ENCODE measurements at places on chromosomes 16 and 17.

DNA sequence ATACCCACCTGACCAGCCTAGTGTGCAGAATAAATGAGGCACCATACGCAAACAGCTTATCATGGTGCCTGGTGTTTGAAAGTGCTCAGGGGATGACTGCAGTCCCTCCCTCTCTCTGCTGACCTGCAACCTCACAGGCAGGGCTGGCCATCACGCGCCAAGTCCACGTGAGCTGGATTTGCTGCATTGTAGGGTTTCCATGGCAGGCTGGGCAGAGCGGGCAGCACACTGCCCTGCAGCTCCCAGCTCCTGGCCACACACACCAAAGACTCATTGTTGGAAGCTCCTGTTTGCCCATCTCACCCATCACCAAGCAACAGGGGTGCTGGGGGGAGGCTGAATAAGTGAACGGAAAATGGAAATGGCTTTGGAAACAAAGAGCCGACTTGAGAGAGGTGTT is 81.8 kb downstream of the IRX3 start:
- peak; percentile 31 for DNase-seq

DNA sequence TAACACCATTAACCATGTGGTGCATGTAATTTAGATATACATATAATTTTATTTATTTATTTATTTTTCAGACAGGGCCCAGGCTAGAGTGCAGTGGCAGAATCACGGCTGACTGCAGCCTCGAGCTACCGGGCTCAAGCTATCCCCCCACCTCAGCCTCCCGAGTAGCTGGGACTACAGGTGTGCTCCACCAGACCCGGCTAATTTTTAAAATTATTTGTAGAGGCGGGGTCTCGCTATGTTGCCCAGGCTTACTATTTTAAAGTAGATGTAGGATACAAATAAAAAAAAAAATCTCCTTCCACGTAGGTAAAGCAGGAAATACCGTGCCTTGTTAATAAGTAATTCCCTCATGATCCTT is 446 bp upstream of the COQ7 start:
- no peak for DNase-seq

- peak; percentile 16 for DNase-seq
Observed at GRCh38 chr17:73401911-73402310, 90.1 kb upstream of the CDC42EP4 start.

DNA sequence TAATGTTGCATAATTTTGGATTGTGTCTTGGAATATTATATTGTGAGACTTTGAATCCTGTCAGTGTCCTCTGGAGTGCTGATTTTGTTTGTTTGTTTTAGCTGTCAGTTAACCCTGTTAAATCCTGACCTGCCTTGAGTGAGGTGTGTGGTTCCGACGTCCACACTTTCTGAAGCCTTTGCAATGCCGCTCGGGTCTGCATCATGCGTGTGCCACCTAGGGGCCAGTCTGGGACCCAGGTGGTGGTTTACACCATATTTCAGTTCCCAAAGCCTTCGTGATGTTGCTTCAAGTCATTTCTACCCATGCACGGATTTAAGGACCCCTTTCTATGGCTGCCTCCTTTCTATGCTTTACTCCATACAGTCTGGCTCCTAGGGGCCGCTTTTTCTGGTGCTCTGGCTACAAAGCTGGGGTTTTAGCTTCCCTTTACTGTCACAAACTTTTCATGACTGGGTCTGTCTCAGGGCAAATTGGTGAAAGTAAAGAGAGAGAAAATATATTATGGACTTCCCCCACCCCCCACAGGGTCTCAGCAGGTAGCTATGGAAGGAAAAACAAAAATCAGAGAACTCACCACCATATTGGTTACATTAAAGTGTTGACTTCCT is 11.4 kb upstream of the OR4D1 start:
- DNase-seq = no peak

DNA sequence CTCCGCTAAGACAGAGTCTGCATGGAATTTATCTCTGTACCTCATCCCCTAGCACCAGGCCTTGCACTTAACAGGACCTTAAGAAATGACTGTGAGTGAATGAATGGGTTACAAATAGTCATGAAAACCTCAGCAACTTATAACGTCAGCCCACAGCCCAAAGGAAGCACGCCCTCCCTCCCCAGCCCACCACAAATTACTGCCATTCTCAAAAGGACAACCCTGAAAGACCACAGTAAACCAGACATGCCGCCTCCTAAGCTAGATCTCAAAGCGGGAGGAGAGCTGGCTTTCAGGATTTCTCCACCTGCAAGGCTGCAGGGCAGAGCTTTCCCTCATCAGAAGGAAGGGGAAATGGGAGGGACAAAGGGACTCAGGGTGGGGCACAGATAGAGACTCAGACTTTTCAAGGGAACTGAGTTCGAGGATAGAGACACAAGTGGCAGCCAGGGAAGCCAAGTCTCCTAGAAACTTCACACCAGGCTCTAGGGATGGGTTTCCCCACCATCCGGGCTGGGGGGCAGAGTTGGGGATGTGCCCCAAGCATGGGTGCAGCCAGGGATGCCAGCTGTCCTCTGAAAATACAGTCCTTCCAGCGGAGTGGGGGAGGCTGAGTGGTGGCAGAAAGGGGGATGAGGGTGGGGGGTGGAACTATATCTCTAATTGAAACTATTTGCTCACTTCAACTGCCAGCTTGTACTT is 56.7 kb downstream of the PLXDC1 start:
- no peak for DNase-seq

DNA sequence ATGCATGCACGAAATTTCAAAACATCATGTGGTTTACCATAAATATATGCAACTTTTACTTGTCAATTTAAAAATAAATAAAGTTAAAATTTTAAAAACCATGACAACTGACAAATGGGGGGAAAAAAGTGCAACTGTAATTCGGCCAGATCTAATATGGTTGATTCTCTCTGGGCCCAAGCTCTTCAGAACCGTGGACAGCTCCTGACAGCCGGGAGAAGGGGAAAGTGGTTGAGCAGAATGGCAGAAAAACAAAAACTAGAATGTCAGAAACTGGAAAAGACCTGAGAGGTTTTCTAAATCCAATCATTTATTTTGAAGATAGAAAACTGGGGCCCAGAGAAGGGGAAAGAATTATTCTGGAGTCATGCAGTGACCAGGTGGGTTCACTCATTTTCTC is 126.6 kb downstream of the TMEM132E start:
- DNase-seq = no peak

DNA sequence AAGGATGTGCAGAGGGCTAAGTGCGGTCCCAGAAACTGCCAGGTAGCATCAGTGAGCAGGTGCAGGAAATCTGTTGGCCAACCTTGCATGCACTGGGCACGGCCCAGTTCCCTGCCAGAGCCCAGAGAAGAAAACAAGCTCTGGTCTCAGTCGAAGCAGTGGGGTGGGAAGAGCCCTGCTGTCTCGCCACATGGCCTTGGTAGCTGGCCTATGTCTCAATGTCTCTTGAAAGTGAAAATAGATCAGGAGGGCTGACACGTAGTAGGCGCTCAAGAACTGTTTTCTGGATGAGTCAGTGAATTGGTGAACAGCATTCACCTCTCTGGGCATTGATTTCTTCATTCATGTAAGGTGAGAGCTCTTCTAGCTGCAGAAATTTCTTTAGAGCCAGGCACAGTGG is 90.4 kb downstream of the MARF1 start:
- DNase-seq = no peak

DNA sequence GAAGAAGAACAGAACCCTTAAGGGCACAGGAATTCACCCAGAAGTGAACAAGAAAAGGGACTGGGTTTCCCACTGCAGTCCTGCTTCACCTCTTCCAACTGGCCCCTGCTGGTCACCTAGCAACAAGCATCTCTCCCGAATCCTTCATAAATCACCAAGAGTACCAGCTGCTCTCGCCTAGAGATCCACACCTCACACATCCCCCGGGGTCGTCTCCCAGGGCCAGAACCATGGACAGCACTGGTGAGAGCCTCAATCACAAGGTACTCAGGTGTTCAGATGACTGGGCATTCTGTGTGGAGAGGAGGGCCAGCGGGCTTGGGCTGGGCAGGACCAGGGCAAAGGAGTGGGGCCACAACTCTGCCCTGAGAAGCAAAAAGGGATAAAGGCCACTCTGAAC is 65.9 kb downstream of the CCT6B start:
- DNase-seq = no peak

DNA sequence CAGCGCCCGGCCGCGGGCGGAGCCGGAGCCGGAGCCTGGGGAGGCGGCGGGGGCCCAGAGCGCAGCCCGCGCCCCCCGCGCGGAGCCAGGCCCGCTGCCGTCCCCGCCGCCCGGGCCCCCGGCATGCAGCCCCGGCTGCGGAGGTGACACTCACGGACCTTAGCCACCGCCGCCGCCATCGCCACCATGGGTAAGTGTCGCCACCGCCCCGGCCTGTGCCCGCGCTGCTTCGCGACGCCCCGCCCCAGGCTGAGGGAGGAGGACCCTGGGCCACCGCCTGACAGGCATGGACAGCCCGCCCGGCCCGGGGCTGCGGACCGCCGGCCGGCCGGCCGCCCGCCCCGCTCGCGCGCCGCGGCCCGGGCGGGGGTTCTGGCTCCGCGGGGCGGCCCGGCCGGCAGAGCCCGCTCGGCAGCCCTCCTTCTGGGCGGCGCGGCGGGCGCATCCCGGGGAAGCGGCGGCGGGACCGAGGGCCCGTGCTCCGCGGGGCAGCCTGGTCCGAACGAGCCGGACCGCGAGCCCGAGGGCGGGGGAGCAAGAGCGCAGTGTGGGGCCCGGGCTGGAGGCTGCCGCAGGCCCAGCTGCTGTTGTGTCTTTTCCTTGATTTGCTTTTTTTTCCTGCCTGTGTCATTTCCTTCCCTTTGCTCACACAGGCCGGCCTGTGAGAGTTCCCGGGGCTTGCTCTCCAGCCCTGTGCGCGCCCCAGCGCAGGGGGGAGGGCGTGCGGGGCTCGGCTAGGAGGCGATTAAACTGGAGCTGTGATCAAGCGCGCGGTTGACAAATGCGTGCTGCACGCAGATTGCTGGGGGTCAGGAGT is 565 bp downstream of the MAP3K3 start:
- no peak for DNase-seq

GRCh38 chr17:59094861-59095530 is 11.7 kb downstream of the TRIM37 start:
- no peak for DNase-seq

- DNase-seq = no peak
Observed at GRCh38 chr17:75980188-75981018, 1.4 kb downstream of the TEN1 start.

GRCh38 chr17:10224582-10225195 is 26.3 kb upstream of the GAS7 start:
- peak; percentile 53 for DNase-seq

DNA sequence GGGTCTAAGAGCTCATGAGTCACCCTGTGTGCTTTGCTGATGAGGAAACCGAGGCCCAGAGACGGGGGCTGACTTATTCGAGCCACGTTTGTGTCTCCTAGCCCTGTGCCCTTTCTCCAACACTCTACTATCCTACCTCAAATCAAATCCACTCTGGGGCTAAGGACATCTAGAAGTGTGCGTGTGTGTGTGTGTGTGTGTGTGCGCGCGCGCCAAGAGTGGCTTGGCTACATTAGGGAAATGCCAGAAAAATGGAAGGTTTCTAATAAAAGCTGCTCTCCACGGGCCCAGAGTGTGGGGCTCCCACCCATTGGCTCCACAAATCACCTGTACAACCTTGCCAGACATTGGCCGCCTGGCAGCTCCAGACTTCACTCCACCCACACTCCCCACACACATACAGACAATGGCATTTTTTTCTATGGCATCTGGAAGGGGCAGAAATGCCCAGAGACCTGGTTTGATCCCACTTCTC is 30.3 kb upstream of the PHOSPHO1 start:
- DNase-seq = no peak
